ENCODE measurements at places on chromosomes 11 and 22. TPM values are rescaled to one million over a fixed set of nuclear protein-coding genes. Genes with fewer than 3 reads are reported as not detected.

The SLC37A2 gene
- 9.0 TPM for total RNA-seq

DNA sequence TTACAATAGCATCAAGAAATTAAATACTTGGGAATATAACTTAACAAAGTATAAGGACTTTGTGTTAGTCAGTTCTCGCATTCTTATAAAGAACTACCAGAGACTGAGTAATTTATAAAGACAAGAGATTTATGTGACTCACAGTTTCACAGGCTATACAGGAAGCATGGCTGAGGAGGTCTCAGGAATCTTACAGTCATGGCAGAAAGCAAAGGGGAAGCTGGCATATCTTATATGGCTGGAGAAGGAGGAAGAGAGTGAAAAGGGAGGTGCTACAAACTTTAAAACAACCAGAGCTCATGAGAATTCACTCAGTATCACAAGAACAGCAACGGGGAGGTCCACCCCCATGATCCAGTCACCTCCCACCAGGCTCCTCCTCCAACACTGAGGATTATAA is 32.0 kb upstream of the CCDC134 start:
- DNase-seq, result peak; percentile 25

GRCh38 chr11:30206249-30206996 is 24.4 kb upstream of the FSHB start:
- no peak for DNase-seq

The PARVG gene
- not detected for total RNA-seq

The TENM4 gene
- total RNA-seq, result 37.1 TPM

GRCh38 chr11:46920755-46921154 is 2.4 kb upstream of the LRP4 start:
- DNase-seq, result peak; percentile 89

The CHST1 gene
- not detected for total RNA-seq

GRCh38 chr11:63944987-63945386 is 6.2 kb downstream of the NAA40 start:
- no peak for DNase-seq

The OR8H2 gene
- total RNA-seq, result not detected

The SEC14L3 gene
- not detected for total RNA-seq

DNA sequence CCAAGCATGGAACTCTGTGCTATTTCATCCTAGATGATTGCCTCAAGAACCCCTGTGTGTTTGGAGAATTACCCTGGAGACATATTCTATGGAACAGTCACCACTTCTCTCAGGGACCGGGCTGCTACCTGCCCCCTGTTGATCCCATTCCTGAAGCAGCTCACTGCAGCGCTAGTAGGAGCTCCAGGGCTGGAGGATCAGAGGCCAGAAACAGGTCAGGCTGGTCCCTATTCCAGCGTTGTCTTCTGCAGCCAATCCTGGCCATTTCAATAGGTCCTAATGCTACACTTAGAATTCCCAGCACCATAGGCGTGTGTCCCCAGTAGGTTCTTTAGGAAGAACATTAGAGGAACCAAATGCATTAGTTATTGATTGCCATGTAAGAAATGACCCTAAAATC is 48.9 kb downstream of the BTG4 start:
- DNase-seq, result no peak

DNA sequence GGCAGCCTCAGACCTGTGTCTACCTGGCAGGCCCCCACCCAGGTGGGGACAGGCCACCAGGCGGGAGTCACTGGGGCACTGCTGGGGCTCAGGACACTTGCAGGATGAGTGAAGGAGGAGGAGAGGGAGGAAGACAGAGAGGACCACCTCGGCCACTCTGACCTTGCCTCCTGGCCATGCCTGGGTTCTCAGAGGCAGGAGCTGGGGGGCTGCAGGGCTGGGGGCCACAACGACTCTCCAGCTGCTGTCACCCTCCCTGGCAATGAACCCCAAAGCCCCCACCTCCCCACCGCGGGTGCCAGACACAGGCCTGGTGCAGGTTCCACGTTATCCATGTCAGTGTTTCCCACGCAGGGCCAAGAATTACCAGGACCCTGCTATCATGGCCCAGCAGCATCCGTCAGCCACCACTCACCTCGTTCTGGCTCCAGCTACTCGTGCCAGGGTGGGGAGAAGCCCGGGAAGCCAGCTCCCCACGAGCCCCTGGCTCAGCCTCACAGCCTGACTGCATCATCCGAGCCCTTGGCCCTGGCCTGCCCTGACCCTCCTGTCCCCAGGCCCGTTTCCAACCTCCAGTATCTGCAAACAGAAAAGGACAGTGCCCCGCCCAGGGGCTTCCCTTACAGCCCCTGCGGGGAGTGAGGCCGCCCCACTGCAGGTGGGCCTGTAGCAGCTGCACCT is 62.4 kb downstream of the BRD1 start:
- no peak for DNase-seq

The CD44 gene
- total RNA-seq, result 181 TPM

The NPAS4 gene
- not detected for total RNA-seq

GRCh38 chr11:15947681-15948648 is 408.4 kb downstream of the SOX6 start:
- DNase-seq, result peak; percentile 51

- no peak for DNase-seq
These were observed 8.7 kb upstream of the CLPB start for GRCh38 chr11:72443016-72443415.

GRCh38 chr11:46290598-46291309 is 13.3 kb downstream of the CREB3L1 start:
- peak; percentile 33 for DNase-seq

The KCNJ5 gene
- not detected for total RNA-seq

DNA sequence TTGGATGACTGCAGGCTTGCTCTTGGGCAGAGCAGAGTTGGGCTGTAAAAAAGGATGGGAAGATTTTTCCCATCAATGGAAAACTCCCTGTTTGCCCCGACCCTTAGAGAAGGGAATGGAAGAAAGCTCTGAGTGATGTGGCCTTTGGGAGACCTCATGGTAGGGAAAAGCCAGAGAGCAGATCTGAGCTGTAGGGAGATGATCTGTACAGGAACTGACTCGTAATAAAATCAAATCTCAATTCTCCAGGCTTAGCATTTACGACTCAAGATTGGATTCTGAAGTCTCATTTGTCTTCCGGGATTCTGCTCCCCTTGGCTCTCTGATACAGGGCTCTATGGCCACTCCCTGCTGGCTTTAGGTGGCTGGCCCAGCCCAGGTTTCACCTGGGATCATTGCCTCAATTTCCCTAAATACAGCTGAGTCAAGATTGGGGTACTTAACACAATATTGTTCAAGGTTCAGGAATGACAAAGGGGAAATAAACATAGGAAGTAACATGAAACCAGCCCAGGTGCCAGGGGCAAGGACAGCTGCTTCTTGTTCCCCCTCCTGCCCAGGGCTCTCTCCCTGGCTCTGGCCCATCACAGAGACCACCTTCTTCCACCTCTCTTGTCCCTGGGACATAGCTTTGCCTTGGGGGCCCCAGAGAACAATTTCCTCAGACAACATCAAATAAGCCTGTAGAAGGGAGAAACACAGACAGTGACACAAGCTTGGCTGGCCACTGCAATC is 38.4 kb upstream of the THY1 start:
- peak; percentile 36 for DNase-seq

- no peak for DNase-seq
These were observed 87.2 kb downstream of the WNT7B start for GRCh38 chr22:45889539-45890350.

The MAML2 gene
- 10.3 TPM for total RNA-seq

DNA sequence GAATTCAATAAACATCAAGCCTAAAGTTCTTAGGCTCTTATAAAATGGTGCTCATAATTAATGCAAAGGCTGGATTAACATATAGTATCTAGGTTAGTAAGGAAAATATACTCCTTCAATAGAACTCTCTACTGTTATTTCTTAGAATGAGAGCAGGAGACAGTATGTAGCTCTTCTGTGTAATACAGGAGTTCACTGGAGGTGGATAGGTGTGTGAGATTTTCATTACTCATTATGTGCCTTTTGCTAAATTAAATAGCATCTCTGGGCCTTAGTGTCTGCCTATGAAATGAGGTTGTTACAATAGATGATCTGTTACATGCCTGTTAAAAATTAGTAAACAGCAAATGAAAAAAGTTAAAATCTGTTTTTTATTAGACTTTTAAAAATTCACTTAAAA is 20.6 kb downstream of the EED start:
- no peak for DNase-seq

DNA sequence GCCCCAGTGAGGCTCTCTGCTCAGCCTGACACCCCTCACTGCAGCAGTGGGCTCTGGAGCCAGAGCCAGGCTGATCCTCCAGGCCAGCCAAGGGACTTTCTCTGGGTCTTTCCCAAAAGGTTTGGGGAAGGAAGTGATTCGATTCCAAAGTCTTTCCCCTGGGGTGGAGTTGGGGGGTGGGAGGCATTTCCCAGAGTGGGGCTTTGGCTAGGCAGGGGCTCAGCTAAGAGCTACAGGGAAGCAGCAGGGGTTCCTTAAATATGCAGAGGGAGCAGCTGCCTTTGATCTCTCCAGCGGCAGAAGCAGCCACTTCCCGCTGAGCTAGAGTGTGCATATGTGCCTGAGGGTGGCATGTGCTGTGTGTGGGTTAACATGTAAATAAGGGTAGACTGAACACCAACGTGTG is 192.9 kb downstream of the INSC start:
- DNase-seq, result no peak

DNA sequence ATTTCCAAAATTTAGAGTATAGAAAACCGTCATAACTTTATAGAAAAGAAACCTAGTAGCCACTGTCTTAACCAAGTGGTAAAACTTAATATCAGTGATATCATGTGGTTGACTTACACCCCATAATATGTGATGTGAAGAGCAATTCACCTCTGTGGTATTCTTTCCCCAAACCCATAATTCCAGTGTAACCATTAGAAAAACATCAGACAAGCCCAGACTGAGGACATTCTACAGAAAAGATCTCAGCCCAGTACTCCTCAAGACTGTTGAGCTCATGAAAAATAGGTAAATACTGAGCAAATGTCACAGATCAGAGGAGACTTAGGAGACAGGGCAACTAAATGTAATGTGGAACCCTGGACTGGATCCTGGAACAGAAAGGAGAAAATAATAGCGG is 134.6 kb downstream of the PGR start:
- no peak for DNase-seq

DNA sequence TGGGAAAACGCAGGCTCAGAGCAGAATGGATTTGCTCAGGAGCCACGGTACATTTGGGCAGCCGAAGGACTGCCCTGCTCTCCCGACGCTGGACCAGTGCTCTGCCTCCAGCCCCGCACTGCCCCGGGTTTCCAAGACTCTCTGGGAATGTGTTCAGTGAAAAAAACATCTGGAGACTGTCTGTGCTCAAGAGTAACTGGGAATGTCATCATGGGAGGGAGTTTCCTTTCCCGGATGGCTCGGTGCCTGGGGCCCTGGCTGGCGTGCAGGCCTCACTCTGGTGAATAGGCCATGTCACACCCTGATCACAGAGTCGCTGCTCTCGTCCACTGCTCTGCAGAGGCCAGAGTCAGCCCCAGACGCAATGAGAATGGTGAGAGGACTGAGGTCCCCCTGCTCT is 9.8 kb upstream of the APOL6 start:
- no peak for DNase-seq

DNA sequence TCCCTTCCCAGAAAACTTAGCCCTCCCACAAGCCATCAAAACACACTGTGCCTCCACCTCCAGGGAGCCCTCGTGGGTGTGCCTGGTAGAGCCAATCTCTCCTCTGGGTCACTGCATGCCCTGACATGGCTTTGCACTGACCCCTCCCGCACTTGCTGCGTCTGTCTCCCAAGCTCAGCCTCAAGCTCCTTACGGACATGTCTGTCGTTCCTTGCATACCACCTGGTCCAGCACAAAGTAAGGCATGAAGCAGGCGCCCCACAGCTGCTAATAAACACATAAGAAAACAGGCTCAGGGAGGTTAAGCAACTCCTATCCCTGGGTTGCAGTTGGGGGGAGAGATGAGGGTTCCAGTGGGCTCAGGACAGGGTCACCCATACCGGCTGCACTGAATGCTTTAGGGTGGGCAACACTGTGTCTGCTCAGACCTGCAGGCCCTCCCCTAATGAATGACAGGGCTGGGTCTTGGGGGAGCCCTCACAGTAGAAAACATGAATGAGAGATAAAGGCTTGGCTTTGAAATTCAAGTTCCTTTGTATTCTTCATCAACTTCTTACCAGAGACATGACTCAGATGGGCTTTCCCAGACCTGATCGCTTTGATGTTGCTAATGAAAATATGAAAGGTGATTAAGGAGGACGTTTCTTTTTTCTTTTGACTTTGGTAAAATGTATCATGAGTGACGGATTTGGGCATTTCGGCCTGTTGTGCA is 38.0 kb downstream of the PHF21B start:
- no peak for DNase-seq

- no peak for DNase-seq
These were observed 90.4 kb downstream of the RBFOX2 start for GRCh38 chr22:35938226-35938625.

DNA sequence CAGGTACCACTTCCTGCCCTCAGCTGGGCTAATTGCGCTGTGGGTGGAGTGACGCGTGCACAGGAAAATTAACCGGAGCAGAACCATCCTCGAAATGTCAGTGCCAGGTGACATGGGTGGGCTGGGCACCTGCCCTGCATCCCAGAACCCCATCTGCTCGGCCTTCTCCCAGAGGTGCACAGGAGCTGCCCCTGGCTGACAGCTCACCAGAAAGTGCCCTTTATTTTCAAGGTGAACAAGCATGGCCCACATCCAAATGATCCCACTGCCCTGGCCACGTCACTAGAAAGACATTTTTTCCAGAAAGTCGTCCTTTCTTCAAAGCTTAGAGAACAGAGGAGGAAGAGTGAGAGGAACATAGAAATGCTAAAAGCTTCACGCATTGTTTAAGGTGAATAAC is 4.1 kb upstream of the ELFN2 start:
- peak; percentile 55 for DNase-seq

DNA sequence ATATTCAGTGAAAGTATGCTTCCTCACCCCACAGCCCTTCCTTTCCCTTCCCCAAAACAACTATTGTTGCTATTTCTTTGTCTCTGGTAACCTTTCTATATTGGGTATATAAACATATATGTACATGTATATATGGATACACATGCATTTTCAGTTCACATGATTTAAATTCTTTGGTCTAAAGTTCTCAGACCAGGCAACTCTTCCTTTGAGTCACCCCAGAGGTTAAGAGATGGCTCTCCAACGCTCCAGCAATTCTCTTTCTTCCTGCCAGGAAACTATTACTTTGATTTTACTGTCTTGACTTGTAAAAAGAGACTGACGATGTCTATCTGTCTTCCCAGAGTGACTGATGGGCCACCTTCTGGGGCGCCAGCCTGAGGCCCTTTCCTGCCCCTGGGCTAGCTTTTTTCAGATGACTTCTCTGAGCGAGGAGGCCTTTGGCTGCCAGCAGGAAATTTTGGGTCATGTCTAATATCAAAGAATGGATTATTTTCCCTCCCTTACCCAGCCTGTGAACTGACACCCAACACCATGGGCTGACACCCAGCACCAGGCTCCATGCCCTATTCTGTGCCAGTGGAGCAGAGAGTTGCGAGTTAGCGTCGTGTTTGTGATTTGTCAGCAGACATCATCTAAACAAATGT is 14.4 kb upstream of the ST3GAL4 start:
- peak; percentile 49 for DNase-seq

GRCh38 chr11:110174645-110175310 is 81.6 kb downstream of the ZC3H12C start:
- no peak for DNase-seq

The CCDC34 gene
- total RNA-seq, result 9.0 TPM

- no peak for DNase-seq
These were observed 42.0 kb downstream of the LINC01488 start for GRCh38 chr11:69523453-69523852.

The CEP164 gene
- total RNA-seq, result 51.1 TPM

GRCh38 chr11:65431451-65432099 is 9.0 kb downstream of the NEAT1 start:
- no peak for DNase-seq
